ENCODE measurements at places on chromosomes 3 and 15.

- no peak for DNase-seq
These were observed 47.6 kb upstream of the HEG1 start for GRCh38 chr3:125103406-125103805.

GRCh38 chr15:37291920-37292319 lies 191.6 kb upstream of the MEIS2 start:
- no peak for DNase-seq

DNA sequence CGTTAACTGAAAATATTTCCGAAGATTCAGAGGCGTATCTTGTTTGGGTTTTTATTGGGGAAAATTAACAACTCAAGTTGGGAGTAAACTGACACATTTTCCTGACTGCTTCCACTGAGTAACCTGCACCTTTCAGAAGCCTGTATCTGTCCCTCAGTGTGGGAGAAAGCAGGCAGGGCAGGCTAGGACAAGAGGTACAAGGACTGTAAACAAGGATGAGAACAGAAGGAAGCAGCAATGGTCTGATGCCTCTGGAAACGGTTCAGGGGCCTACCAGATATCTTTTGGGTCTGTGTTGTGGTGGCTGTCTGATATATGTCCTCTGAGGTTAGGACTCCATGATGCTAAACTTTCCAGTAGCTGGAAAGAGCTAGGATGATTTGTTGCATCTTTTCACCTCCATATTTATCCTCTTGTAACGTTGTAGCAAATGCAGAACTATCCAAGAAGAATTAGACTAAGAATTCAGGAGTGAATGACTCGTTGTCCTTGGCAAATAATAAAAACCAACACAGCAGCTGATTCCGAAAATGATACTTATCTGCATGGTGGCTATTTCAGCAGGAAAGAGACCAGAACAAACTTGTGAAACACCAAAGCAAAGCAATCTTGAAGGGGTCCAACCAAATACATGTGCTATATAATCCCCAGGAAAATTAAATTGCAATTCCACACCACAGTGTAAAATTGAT lies 195.9 kb upstream of the ICE2 start:
- no peak for DNase-seq

DNA sequence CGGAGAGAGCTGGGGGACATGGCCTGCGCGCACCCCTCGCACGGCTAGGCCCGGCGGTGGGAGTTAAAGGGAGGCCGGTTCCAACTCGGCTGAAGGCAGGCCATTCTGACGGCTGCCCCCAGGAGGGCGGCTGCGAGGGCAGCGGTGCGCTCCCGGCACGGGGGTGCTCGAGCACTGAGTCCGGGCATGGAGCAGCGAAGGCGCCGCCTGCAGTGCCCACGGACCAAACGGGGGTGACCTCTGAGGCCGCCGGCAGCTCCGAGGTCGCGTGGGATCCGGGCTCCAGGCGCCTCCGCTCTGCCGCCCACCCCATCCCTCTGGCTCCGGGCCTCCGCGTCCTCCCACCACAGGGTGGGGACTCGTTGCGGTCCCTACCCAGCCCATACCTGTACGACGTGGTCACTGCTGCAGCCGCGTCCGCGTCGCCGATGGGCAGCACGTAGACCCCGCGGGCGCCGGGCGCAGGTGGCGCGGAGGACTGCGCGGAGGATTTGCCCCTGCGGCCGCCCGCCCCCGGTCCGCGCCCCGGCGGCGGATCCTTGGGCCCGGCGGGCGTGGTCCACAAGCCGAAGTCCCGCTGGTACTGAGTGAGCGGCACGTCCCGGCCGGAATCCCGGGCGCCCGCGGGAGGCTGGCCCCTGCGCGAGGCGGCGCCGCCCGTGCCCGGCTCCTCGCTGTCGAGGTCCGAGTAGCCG lies 469 bp downstream of the MAP6D1 start:
- peak; percentile 34 for DNase-seq

DNA sequence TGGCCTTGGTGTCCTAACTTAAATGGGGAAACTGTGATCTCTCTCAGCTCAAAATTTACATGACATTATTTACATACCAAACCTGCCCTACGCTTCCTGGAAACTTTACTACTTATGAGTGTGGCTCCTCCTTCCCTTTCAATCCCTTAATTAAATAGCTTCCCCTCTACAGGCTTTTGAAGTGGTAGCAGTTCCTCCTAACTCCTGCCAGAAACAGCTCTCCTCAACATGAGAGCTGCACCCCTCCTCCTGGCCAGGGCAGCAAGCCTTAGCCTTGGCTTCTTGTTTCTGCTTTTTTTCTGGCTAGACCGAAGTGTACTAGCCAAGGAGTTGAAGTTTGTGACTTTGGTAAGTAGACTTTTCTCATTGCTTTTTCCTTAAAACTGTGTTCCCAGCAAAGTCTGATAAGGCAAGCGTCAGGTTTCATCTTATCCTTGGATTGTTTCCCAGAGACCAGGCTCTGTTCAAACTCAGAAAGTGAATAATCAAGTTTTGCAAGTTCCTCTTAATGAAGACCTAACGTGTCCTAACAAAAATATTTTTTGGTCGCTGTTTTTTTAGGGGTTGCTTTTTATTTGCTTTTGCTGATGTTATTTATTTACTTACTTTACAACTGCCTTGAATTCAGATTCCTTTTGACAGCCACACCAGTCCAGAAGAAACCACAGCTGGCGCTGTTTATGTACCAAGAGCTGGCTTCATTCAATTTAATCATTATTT lies at the start of gene ACP3:
ACP3 (plus strand) TSS at position 179 of the 720 bp plus-strand sequence; CDS start at position 229, 50 bp downstream.
- peak; percentile 20 for DNase-seq

DNA sequence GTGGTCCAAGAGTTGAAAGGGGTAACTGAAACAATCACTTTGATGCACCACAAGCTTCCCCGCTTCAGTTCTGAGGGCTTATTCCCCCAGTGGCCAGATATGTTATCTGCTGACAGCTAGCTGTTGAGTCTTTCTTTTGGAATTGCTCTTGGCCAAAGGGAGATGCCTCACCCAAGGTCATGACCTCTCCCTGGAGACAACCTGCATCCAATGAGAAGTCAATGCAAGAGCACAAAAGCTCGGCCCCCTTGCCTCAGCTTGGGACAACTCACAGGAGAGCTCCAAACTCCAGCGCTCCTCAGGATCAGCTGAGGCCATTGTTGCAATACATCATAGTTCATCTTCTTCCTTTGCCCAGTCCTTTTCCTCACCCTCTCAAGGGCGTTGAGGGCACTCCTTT lies 31.0 kb upstream of the THBS1 start:
- no peak for DNase-seq

- DNase-seq: peak; percentile 2
These were observed 13.2 kb downstream of the PRR23E start for GRCh38 chr3:127206154-127206553.

DNA sequence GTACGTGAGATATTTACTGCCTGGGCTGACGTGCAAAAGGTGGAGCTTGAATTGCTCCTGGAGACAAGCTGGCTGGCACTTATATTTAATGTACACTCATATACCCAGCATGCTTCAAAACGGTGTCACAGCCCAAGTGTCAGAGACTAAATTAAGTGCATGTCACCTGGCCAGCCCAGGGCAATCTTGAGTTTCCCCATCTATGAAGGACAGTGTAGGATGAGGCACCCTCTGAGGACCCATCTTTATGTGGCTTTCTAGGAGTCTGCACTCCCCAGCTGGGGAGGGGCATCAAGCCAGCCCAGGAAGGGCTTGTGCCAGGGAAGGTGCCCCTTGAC lies 5.3 kb downstream of the LRRC15 start:
- DNase-seq: no peak

GRCh38 chr15:100668348-100668745 lies 66.0 kb downstream of the ASB7 start:
- no peak for DNase-seq

DNA sequence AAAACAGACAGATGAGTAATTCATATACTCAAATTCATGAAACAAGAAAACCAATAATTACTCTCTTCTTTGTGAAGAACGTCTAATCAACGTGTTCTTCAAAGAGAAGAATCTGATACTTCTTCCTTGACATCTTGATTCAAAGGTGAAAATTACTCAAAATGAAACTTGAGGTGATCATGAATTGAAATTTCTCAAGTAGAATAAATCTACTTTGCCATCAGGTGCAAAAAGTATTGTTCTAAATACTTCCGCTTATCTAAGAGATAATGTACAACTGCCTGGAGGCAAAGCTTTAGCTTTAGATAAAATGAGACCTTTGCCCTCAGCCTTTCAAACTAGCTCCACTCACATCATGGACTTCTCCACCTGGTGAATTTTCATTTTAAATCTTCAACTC lies 13.9 kb upstream of the XXYLT1 start:
- DNase-seq: no peak

DNA sequence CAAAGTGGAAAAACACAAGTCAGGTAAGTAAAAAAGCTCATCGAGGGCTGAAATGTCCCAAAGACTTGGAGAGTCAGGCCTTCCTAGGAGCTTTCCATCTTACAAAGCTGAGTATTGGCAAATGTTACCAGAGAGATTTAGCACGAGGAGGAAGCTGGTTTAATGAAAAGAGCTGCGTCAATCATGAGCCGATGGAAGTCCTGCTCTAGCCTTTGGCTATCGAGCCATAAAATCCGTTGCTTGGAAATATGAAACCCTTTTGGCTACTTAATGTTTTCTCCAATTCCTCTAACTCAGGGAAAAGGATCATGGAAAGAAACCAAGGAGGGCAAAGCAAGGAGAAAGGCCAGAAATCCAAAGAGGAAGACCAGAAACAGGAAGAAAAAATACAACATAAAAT lies 1074.6 kb downstream of the FHIT start:
- no peak for DNase-seq

GRCh38 chr15:68385671-68386586 lies 46.0 kb downstream of the ITGA11 start:
- DNase-seq: no peak

DNA sequence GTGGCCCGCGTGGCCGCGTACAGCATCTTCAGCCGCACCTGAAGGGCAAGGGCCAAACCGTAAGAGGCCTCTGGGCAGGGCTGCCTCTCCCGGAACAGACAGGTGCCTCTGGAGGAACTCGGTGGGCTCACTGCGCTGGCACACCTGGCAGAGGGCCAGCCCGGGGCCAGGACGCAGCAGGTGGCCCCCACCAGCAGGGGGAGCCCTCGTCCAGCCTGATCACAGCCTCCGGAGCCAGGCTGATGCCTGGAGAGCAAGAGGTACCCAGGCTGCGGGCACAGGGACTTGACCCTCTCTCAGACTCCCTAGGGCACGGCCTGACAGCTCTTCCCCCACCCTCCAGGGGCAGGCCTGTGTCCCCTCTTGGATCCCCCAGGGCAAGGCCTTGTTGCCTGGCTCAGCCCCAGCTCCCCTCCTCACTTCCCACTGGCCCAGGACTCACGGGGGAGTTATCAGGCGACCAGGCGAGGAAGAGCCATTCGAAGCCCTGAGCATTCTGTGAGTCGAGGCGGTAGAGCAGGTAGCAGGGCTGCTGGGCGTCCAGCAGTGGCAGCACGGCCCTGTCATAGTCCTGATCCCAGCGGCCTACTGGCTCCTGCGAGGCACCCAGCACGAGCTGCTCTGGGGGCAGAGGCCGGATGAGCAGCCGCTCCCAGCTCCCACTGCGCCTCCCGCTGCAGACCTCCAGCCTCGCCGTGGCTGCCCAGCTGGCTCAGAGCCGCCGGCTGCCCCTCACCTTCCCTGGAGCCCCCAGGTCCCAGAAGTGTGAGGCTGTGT lies 6.2 kb upstream of the TLR9 start:
- DNase-seq: peak; percentile 7

DNA sequence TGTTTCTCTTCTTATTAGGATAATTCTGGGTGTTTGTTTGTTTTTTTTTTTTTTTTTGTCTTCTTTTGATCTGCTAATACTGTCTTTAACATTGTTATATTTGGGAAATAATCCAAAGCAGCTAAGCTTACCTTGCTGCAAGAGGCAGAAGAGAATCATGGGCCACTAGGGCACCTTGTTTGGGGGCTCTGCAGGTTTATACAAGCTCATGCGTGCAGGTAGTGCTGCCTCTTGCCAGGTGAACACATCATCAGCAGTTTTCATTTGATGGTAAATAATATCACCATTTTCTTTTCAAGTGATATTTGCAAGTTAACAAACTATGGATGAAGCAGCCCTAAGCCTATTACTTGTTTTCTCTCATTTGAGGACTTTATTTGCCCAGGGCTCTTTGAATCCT lies 37.9 kb downstream of the MAP3K13 start:
- no peak for DNase-seq

GRCh38 chr3:10344147-10344943 lies 23.4 kb upstream of the SEC13 start:
- DNase-seq: peak; percentile 19

- DNase-seq: no peak
These were observed 424.8 kb upstream of the TGFBR2 start for GRCh38 chr3:30181581-30181980.

DNA sequence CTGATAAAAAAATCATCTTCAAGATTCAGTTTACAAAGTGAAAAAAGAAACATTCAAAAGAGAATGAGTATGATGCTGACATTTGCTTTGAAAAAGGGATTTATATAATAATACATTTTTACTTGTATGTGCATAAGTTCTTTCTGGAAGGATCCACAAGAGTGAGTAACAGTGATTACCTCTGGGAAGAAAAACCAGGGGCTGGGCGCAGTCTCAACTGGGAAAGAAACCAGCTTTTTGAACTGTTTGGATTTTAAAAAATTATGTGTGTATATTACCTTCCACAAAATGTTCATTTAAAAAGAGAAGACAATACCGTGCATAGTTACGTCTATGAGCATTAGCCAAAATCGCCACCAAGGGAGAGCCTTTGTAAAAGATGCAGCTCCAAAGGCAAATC lies 1.3 kb downstream of the CLEC3B start:
- DNase-seq: no peak

DNA sequence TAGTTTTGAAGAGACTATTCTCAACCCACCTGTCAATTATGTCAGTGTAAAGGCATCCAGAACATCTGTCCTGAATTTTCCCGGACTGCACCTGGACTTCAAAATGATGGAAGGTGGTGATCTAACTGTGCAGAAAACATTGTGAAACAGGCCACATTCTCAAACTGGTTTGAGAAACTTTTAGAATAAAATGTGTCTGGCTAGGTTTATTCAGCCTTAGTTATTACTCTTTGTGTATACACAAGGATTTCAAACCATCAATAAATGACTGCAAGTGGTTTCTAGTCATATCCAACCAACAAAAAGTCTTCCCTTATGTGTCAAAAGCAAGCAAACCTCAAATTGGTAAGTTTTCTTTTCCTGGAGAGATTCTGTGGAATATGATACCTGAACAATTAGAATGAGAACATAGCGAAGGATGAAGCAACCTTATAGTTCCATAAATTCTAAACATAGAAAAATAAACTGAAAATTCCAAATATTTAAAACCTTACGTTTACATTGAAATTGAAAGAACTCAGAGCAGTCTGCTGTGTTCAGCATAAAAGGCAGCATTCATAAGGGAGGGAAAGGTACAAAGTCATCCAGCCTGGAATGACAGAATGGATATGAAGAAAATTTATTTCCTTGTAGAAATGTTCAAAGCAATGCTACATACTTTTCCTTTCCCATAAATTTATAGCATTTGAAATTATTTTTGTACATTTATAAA lies 306.6 kb upstream of the TGFBR2 start:
- no peak for DNase-seq

GRCh38 chr15:28955160-28955992 lies 69.6 kb downstream of the APBA2 start:
- DNase-seq: no peak

- no peak for DNase-seq
These were observed 5.9 kb downstream of the SLC49A4 start for GRCh38 chr3:122800706-122801237.

Measured in midbrain (tissue), 1 donor.